ENCODE measurements at places on chromosomes 4 and X. TPM values are rescaled to one million over a fixed set of nuclear protein-coding genes. Genes with fewer than 3 reads are reported as not detected.

The PABPC5 gene
- total RNA-seq = not detected

The SYNPO2 gene
- 0.10 TPM for total RNA-seq

The TEC gene
- total RNA-seq = not detected

The DUSP21 gene
- total RNA-seq = not detected

The UCHL1 gene
- total RNA-seq = 2,441 TPM

The RADX gene
- total RNA-seq = not detected

The SH3D19 gene
- total RNA-seq = 22.9 TPM

The DMP1 gene
- not detected for total RNA-seq

The MSL3 gene
- total RNA-seq = 55.9 TPM

Data from A172 (cell line).